Breast epithelium (tissue), 4 donors: ENCODE measurements at places on chromosomes 2 and 18. TPM values are rescaled to one million over a fixed set of nuclear protein-coding genes. Genes with fewer than 3 reads are reported as not detected.

Gene EDAR
- total RNA-seq: 0.29 TPM

DNA sequence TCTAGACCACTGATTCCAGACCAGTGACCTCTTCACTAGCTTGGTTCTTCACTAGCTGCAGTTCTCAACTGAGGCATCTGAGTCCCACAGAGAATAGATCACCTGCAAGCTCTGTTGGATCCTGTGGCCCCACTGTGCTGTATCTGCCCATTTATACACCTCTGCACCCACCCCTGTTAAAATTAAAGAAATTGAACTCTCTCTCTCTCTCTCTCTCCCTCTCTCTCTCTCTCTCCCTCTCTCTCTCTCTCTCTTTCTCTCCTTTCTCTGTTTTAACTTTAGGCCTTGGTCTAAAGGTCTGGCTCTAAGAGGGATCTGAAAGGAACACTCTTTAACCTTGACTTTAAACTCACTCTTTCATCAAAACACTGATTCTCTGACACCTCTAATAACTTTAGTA lies 150.5 kb downstream of the ZEB2 start:
- H3K4me1 ChIP-seq: no peaks in the 10 kb centered on the region
- no peak overlapping the region for H3K4me3 ChIP-seq
- H3K27me3 ChIP-seq: no peaks in the 10 kb centered on the region
- H3K36me3 ChIP-seq: no peaks in the 10 kb centered on the region

Gene MARS2
- 11.9 TPM for total RNA-seq

- no peaks in the 10 kb centered on the region for H3K27me3 ChIP-seq
- H3K36me3 ChIP-seq: no peaks in the 10 kb centered on the region
- H3K4me3 ChIP-seq: peak overlapping the region; percentile 81
- DNase-seq: peak; percentile 51
- H3K4me1 ChIP-seq: no peaks in the 10 kb centered on the region
- peak overlapping the region; percentile 95 for H3K27ac ChIP-seq
These were observed 725 bp downstream of the SLC66A2 start for GRCh38 chr18:79950515-79951341.

- no peaks in the 10 kb centered on the region for H3K4me1 ChIP-seq
- H3K27me3 ChIP-seq: no peaks in the 10 kb centered on the region
- no peak overlapping the region for H3K4me3 ChIP-seq
- no peak for DNase-seq
These were observed 85.4 kb downstream of the DLGAP1 start for GRCh38 chr18:4369705-4370104.

DNA sequence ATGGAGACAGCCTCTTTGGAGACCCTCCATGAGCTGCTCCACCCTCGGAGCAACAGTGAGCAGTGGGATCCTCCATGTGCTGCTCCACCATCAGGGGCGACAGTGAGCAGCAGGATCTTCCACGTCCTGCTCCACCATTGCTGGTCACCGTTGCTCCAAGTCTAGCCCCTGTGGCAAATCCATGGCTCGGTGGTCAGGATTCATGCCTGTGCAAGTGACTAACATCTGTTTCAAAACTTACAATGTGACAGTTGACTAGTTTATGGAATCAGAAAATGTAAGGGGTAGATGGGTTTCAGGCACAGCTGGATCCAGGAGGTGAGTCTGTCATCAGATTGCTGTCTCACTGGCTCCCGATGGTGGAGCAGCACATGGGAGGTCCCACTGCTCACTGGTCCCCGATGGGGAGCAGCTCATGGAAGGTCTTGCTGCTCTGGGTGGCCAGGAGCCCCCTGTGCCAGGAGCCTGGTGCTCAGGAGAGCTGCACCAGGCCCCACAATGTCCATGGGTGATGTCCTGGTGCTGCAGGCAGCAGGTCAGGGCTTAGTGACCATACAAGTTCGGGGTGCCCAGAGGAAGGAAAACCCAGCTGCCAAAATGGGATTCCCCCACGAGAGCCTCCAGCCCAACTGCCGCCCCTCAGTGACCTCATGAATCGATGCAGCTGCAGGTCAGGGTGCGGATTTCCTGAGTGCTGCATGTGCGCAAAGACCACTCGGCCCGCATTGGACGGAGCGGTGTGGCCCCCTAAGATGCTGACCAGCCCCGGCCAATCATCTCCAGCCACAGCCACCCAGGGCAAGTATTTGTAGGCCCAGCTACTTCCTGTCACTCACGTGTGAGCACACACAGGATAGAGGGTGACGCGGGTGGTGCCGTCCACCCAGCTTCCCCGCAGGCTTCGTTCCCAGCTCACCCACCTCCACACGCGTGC lies 116.5 kb upstream of the OTOS start:
- H3K4me3 ChIP-seq: no peak overlapping the region
- peak overlapping the region; percentile 44 for H3K27ac ChIP-seq

- no peaks in the 10 kb centered on the region for H3K27me3 ChIP-seq
- no peaks in the 10 kb centered on the region for H3K36me3 ChIP-seq
These were observed 34.3 kb downstream of the EN1 start for GRCh38 chr2:118813111-118813510.

DNA sequence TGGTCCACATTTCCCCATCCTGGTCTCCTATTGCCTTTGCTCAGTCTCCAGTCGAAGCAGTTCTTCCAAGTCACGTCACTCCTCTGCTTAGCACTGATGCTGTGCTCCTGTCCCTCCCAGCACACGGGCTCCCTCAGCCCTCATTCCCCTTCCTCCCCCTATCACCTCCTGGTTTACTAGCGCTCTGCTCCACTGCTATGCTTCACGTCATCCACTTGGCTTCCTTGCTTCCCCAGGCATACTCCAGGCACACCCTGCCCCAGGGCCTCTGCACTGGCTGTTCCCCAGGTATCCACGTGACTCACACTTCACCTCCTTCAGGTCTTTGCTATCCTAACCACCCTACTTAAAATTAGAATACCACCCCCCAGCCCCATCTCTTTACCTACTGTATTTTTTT lies 269.3 kb downstream of the GLI2 start:
- no peaks in the 10 kb centered on the region for H3K36me3 ChIP-seq
- H3K27ac ChIP-seq: no peak overlapping the region
- H3K4me1 ChIP-seq: no peaks in the 10 kb centered on the region
- DNase-seq: no peak
- no peak overlapping the region for H3K4me3 ChIP-seq
- H3K27me3 ChIP-seq: no peaks in the 10 kb centered on the region

- H3K4me1 ChIP-seq: no peaks in the 10 kb centered on the region
- no peaks in the 10 kb centered on the region for H3K27me3 ChIP-seq
- no peaks in the 10 kb centered on the region for H3K36me3 ChIP-seq
These were observed 190.9 kb upstream of the COPS8 start for GRCh38 chr2:236894791-236895190.

Gene UNC80
- total RNA-seq: under 0.01 TPM

Gene GLS
- 157 TPM for total RNA-seq

DNA sequence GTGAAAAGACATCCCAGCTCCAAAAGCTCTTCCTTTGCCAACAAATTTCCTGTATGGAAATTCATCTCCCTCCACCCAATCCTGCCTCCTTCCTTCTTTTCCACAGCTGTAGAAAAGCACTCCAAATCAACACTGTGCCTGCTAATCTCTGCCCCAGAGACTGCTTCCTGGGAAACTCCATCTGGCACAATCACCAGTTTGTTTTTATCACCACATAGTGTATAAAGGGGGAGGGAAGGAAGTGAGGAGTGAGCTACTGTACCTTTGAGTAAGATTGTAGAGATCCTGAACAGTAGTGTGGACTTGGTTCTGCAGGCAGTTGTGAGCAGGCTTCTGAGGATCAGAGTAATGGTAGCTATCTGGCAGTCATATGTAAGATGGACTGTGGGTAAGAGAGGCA lies 14.7 kb upstream of the FAM237A start:
- no peaks in the 10 kb centered on the region for H3K36me3 ChIP-seq
- H3K27ac ChIP-seq: no peak overlapping the region
- no peaks in the 10 kb centered on the region for H3K4me1 ChIP-seq
- H3K27me3 ChIP-seq: no peaks in the 10 kb centered on the region
- H3K4me3 ChIP-seq: no peak overlapping the region
- no peak for DNase-seq

GRCh38 chr2:8159966-8160603 lies 521.8 kb upstream of the ID2 start:
- H3K27ac ChIP-seq: no peak overlapping the region
- no peak overlapping the region for H3K4me3 ChIP-seq
- H3K36me3 ChIP-seq: no peaks in the 10 kb centered on the region
- DNase-seq: no peak

DNA sequence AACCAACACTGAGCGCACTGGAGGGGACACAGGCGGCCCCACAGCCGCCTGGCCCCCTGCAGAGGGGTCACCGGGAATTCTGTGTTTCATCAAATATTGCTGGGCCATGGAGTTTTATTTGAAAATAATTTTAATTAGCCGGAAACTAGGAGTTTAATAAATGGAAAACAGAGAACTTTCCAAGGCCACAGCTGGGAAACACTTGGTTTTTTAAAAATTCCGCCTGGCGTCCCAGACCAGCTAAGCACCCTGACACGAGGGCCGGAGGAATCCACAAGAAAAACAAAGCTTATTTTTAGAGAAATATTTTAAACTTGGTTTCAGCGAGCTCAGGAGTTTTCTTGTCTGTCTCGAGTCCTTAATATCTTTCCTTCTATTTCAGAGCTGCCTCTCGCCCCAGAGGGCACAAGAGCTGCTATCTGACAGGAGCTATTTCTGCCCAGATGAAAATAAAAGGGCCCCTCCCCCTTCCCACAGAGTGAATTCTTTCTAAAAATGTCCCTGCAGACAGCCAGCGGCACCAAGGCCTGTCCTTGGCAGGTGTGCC lies 8.2 kb downstream of the ZFP36L2 start:
- DNase-seq: no peak
- no peaks in the 10 kb centered on the region for H3K36me3 ChIP-seq
- no peaks in the 10 kb centered on the region for H3K27me3 ChIP-seq
- H3K4me1 ChIP-seq: peaks cover 30% of the 10 kb centered on the region

GRCh38 chr18:51196811-51197660 lies 445 bp downstream of the MEX3C start:
- peak; percentile 60 for DNase-seq
- peak overlapping the region; percentile 90 for H3K4me3 ChIP-seq
- peak overlapping the region; percentile 99 for H3K27ac ChIP-seq

DNA sequence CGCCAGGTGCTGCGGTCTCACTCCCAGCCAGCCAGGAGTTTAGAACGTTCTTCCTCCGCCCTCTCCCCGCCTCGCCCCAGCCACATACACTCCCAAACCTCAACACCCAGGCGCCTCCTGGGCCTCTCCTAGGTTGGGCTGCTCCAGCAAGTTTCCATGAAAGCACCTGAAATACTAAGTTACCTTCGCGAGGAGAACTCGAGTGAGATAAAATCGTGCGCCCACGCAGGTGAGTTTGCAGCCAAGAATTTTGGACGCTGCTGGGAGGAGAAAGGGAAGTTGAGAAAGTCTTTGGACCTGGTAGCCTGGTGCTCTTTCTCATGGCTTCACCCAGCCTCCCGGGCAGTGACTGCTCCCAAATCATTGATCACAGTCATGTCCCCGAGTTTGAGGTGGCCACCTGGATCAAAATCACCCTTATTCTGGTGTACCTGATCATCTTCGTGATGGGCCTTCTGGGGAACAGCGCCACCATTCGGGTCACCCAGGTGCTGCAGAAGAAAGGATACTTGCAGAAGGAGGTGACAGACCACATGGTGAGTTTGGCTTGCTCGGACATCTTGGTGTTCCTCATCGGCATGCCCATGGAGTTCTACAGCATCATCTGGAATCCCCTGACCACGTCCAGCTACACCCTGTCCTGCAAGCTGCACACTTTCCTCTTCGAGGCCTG lies at the start of gene GPR39:
TSS of gene GPR39 (plus strand) at position 83 of the 673 bp plus-strand sequence.
- DNase-seq: no peak
- peak within 1 kb of the TSS; percentile 87 for H3K27ac ChIP-seq
- H3K27me3 ChIP-seq: no peaks in the 10 kb centered on the region
- H3K36me3 ChIP-seq: no peaks in the 10 kb centered on the region
- H3K4me3 ChIP-seq: peak within 1 kb of the TSS; percentile 62

Gene MROH2A
- not detected for total RNA-seq

Gene PTH2R
- 0.64 TPM for total RNA-seq

GRCh38 chr2:61962095-61962984 lies 56.9 kb downstream of the COMMD1 start:
- no peaks in the 10 kb centered on the region for H3K27me3 ChIP-seq
- no peaks in the 10 kb centered on the region for H3K36me3 ChIP-seq
- H3K27ac ChIP-seq: no peak overlapping the region
- H3K4me1 ChIP-seq: no peaks in the 10 kb centered on the region

Gene SH3YL1
- total RNA-seq: 151 TPM

- H3K27me3 ChIP-seq: no peaks in the 10 kb centered on the region
- DNase-seq: no peak
- H3K4me1 ChIP-seq: no peaks in the 10 kb centered on the region
- no peaks in the 10 kb centered on the region for H3K36me3 ChIP-seq
- no peak overlapping the region for H3K4me3 ChIP-seq
- H3K27ac ChIP-seq: no peak overlapping the region
These were observed 34.9 kb upstream of the CD302 start for GRCh38 chr2:159832858-159833257.

Gene KLF11
- 27.5 TPM for total RNA-seq

DNA sequence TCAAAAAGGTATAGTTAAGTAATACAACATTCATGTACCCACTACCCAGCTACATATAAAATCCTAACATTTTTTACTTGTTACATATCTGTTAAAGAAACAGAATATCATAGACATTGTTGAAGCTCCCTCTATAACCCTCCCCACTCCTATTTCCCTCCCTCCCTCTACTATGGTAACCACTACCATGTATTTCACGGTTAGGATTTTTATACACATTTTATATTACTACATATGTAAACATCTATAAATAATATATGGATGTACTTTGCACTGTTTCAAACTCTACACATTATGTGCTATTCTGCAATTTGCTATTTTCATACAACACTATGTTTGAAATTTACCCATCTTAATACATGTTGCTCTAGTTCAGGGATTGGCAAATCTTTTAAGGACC lies 36.3 kb downstream of the THOC1 start:
- no peak overlapping the region for H3K27ac ChIP-seq
- no peak overlapping the region for H3K4me3 ChIP-seq
- H3K27me3 ChIP-seq: no peaks in the 10 kb centered on the region
- no peak for DNase-seq

- no peak overlapping the region for H3K4me3 ChIP-seq
- no peak for DNase-seq
- no peaks in the 10 kb centered on the region for H3K27me3 ChIP-seq
- no peaks in the 10 kb centered on the region for H3K36me3 ChIP-seq
- H3K4me1 ChIP-seq: no peaks in the 10 kb centered on the region
These were observed 364.8 kb downstream of the TGIF1 start for GRCh38 chr18:3814816-3815215.

Gene CPS1
- 10.4 TPM for total RNA-seq

- peak overlapping the region; percentile 85 for H3K27ac ChIP-seq
- no peak for DNase-seq
- H3K36me3 ChIP-seq: no peaks in the 10 kb centered on the region
These were observed 1.4 kb upstream of the HSBP1L1 start for GRCh38 chr18:79962835-79963657.

Gene WDR54
- 9.4 TPM for total RNA-seq
